ENCODE measurements at places on chromosomes 11 and 22. TPM values are rescaled to one million over a fixed set of nuclear protein-coding genes. Genes with fewer than 3 reads are reported as not detected.

The OR4C12 gene
- not detected for total RNA-seq

The PTDSS2 gene
- 53.0 TPM for total RNA-seq

The CD3D gene
- not detected for total RNA-seq

The TRPC6 gene
- total RNA-seq = not detected

The OR6T1 gene
- not detected for total RNA-seq

The INSC gene
- total RNA-seq = not detected

The SCGB2A2 gene
- not detected for total RNA-seq

The ADAMTS15 gene
- 21.7 TPM for total RNA-seq

The CRYBB2 gene
- total RNA-seq = not detected

The IGF2 gene
- total RNA-seq = 5.1 TPM

The SMIM38 gene
- total RNA-seq = 0.04 TPM

GRCh38 chr22:50091092-50091768 lies 1.4 kb downstream of the MOV10L1 start:
- DNase-seq = no peak

DNA sequence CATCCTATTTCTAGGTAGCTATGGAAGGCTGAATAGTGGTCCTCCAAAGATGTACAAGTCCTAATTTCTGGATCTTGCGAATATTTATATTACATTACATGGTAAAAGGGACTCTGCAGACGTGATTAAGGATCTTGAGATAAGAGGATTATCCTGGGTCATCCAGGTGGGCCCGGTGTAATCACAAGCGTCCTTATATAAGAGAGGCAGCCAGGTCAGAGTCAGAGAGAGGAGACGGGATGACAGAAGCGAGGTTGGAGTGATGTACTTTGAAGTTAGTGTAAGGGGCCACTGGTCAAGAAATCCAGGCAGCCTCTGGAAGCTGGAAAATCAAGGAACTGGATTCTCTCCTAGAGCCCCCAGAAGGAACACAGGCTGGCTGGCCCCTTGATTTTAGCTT lies 70.1 kb upstream of the MYOD1 start:
- no peak for DNase-seq

DNA sequence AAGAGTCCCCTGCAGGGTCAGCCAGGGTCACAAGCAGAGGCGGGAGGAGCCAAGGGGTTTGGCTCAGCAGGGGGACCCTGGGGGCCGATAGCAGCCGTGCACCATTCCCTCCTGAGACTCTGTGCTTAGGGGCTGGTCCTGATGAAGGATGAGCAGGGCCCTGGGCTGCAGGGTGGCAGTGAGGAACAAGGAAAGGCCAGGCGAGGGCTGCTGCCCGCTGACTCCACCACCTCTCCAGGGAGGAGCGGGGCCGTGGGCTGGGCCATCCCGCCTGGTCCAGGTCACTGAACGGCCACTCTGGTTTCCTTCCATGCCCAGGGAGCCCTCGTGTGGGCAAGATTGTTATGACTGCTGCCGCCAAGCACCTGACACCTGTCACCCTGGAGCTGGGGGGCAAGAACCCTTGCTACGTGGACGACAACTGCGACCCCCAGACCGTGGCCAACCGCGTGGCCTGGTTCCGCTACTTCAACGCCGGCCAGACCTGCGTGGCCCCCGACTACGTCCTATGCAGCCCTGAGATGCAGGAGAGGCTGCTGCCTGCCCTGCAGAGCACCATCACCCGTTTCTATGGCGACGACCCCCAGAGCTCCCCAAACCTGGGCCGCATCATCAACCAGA lies 9.2 kb upstream of the NDUFS8 start:
- DNase-seq = peak; percentile 71

GRCh38 chr11:61588728-61589191 lies 7.9 kb upstream of the SYT7 start:
- DNase-seq = no peak

DNA sequence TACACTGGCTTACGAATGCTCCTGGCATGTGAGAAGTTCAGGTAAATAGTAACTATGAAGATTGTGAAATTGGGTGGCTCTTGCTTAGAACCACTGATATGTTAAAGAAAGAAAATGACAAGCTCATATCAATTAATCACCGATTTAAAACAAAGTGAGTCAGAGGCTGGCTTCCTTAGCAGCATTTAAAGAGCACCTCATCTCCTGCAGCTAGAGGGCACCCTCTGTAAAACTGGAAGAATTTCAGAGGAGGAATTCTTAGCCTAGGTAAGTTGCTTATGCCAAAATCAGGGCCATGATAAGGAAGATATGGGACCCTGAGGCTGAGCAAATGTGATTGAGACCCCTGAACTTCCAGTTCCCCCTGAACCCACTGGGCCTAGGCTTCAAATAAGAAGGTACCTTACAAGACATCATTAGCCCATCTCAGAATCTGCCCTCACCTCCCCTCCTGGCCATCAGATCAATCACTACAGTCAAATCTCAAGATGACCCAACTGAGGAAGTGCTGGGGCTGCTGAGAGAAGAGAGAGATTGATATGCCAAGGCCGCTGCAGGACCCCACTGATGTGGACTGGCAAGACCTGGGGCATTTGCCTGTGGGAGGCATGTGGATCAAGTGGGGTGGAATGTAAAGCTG lies 8.6 kb upstream of the CD3E start:
- peak; percentile 89 for DNase-seq

- DNase-seq = no peak
Measured at GRCh38 chr11:44883277-44883676, 67.4 kb downstream of the TP53I11 start.

GRCh38 chr11:10597877-10598351 lies 29.4 kb upstream of the LYVE1 start:
- DNase-seq = no peak

- no peak for DNase-seq
Measured at GRCh38 chr11:83464160-83464944, 178.2 kb upstream of the CCDC90B start.

- DNase-seq = peak; percentile 60
Measured at GRCh38 chr11:2194877-2195755, 23.5 kb upstream of the TH start.
